ENCODE measurements at places on chromosomes 3 and 15.

GRCh38 chr15:67446449-67446848, 74.5 kb upstream of the C15orf61 start:
- no peak for DNase-seq

DNA sequence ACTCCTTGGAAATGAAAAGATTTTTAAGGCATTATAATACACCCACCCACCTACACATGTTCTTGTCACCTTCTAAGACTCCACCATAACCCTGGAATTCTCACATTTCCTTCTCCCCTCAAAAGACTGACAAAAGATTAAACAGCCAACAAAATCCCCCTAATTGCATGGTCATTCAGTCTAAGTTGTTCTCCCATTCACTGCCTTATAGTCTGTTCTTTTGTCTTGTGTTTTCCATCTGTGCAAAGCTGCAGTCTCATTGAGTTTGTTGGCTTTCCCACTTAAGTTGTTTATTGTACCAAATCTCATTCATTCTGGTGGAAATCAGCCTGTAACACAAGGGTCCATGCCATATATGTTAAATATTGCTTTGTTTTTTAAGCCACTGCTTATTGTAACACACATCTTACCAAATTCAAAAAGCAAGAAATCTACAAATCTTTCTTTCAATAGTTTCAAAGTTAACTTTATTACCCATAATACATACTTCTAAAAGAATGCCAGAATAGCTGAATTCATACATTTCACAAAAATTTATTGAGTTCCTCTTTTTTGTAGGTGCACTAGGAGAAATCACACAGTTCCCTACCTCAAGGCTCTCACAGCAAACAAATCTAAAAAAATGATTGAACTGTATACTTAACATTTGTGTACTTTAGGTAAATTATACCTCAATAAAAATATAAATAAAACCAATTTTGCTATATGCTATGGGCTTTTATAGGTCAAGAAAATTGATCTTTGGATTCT, 2.4 kb upstream of the RCN2 start:
- no peak for DNase-seq

- no peak for DNase-seq
Measured at GRCh38 chr15:41510728-41511127, 2.9 kb downstream of the LTK start.

DNA sequence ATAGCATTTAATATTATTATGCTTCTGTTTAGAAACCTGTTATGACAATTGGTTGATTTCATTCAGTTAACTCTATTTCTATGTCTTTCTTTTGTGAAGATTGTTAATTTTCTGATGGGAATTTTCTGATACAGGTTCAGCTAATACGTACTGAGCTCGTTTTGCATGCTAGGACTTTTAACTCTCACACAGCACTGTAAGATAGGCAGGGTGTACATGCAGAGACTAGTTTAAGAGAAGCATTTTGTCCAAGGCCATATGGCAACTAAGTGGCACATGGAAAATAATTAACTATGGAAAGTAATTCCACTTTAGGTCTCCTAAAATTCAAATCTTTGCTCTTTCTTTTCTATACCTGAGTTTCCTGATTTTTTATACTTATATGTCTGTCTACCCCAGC, 81.9 kb downstream of the IL1RAP start:
- DNase-seq = no peak

DNA sequence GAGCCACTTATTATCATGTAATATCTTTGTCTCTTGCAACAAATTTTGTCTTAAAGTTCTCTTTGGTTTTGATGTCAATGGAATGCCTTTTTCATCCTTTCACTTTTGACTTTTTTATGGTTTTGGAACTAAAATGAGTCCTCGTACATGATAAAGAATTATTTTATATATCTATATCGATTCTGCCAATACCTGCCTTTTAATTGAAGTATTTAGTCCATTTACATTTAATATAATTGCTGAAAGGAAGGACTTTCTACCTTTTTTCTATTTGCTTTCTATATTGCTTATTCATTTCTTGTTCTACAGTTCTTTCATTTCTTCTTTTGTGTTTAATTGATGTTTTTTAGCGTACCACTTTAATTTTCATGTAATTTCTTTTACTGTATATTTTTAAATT, 32.8 kb downstream of the GABRA5 start:
- no peak for DNase-seq

DNA sequence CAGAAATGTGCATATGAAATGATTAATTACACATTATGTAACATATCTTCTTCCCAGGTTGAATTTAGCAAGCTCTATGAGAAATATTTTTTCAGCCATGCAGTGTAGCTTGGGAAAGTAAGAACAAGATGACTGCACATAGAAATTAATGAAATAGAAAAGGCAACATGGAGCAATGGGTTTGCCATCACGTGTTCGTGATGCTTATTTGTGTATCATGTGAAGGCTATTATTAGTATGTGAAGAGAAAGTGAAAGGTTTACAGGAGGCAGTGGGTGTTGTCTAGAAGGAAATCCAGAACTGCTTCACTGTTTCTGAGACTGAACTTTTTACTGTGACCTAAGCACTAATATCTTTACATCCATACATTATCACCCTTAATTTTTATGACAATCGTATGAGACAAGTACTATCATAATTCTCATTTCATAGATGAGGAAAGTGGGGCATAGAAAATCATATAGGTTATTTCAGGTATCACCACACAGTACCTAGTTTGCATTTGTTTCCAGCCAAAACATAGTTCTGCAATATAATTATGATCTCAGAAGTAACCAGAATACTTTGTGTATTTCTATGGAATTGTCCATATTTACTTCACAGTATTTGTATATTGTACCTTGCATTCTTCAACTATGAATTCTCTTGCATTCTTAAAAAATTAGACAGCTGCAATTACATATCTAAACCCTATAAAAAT, 14.9 kb downstream of the SERPINI1 start:
- no peak for DNase-seq

DNA sequence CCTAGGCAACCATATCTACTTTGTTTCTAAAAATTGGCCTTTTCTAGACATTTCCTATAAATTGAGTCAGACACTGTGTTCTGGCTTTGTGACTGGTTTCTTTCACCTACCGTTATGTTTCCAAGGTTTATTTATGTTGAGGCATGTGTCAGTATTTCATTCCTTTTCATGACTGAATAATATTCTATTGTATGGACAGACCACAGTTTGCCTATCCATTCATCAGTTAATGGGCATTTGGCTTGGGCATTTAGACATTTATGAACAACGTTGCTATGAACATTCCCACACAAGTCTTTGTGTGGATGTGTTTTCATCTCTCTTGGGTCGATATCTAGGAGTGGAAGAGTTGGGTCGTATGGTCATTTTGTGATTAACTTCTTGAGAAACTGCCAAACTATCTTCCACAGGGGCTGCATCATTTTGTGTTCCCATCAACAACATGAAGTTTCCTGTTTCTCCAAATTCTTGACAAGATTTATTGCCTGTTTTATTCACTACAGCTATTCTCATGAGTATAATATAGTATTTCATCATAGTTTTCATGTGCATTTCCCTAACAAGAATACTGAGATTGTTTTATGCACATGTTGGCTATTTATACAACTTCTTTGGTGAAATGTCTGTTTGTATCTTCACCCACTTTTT, 3.5 kb upstream of the EFCC1 start:
- DNase-seq = no peak

DNA sequence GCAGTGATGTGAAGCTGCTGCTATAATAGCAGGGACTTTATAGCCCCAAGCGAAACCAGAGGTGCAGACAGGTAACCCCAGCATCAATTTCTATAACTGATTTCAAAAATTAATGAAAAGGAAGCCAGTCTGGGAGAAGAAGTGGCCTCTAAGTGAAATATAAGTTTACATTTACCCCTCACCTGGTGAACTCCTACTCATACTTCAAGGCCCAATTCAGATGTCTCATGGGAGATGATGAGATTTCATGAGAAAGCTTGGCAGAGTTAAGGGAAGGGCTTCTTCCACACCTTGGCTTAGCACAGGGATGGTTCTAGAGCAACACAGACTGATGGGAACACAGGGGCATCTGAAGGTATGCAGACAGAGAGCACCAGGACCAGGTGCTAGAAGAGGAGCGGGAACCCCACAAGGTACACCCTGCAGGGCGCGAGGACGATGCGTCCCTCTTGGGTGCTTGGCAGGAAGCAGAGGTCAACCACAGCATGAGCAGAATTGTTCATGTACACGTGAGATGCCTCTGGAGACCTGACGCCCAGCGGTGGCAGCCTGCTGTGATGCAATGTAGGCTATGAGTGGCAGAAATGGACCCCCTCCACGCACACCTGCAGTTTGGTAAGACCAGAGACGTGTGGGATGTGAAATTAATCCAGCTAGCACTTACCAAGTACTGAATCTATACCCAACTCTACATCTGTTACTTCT, 102.9 kb downstream of the SRGAP3 start:
- no peak for DNase-seq

- no peak for DNase-seq
Measured at GRCh38 chr15:66133247-66133885, 120.2 kb downstream of the MEGF11 start.

GRCh38 chr3:126179825-126180476, 435 bp downstream of the ALDH1L1 start:
- DNase-seq = no peak

DNA sequence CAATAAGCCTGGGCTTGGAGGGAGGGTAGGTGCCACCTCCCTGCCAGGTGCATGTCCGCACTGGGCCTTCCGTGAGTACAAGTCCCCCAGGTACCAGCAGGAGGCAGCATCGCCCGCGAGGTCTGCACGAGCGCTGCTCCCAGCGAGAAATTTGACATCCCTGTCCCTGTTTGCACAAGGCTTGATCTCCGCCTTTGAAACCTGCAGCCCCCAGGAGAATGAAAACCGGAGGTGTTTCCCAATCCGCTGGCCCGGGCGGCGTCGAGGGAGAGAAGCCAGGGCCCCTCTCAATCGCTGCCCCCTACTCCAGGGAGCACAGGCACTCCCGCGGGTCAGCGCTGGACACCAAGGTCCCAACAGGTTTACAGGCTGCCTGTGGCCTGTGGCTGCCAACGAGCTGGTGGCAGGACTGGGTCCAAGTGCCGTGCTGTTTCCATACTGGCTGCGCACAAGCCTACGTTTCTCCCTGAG, 961 bp downstream of the HAPLN3 start:
- peak; percentile 94 for DNase-seq

GRCh38 chr3:10522646-10523303, 17.4 kb upstream of the ATP2B2 start:
- DNase-seq = no peak

DNA sequence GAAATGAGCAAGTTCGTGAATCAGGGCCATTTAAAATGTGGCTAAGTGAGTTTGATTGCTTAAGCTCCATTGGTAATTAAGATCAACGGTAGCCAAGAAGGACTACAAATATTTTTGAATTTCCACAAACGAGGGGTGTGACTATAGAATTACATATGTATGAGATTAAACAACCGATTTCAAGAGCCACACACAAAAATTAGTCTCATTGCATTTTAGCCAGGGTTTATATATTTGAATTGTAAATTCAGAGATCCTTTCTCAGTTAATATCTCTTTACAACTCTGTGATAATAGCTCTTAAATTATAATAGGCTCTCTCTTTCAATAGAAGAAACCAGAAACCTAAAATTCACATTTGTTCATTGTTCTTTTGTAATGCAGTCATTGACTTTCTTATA, 325.6 kb upstream of the ICE2 start:
- no peak for DNase-seq

GRCh38 chr3:56960234-56960917, 100.1 kb upstream of the SPATA12 start:
- DNase-seq = no peak

DNA sequence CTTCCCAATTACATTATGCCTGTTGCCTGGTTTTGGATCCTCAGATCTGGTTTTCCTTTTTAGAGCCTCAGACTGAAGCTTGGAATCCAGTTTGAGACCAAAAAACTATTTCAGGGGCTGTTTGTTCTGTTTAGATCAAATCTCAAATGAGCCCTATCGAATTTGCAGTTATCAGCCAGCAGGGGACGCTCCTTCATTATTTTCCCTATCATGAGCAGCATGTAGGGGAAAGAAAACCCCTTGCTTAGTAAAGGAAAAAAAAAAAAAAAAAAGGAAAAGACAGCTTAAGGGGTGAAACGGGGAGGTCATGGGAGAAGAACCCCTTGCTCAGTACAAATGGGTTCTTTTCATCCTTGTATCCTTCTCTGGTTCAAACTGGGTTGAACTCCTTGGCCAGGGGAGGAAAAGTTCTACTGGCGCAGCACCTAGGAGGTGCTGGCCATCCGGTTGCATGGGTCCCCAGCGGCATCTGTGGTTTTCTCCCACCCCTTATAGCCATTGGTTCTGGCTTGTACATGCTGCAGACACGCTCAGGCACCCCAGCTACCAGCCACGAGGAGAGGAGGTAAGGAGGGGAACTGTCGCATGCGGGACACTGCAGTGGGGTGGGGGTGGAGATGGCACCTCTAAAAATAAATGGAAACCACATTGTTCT, 1375.1 kb upstream of the ALCAM start:
- no peak for DNase-seq

DNA sequence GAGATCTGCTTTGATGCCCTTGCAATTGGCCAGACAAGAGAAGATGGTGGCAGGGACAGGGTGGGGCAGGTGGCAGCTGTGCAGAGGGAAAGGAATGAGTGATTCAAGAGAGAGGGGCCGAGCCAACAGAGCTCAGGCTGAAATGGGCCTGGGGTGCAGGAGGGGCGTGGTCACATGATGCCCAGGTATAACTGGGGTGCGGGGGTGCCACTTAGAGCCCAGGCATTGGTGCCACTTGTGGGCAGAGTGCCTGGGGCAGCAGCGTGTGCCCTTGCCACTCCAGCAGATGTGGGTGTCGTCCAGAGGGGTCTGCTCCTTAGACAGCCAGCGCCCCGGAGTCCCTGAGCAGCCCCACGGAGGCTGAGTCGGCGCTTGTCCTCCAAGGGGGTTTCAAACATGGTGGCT, 88.7 kb downstream of the PLXNA1 start:
- DNase-seq = no peak
